Right renal pelvis (tissue), 4 donors: ENCODE measurements at places on chromosomes 1 and 21. TPM values are rescaled to one million over a fixed set of nuclear protein-coding genes. Genes with fewer than 3 reads are reported as not detected.

CAPZA1 gene
- 136 TPM for polyA plus RNA-seq

SPATA45 gene
- 0.53 TPM for polyA plus RNA-seq

KCNA3 gene
- polyA plus RNA-seq, result not detected

TEKT2 gene
- 10.5 TPM for polyA plus RNA-seq

GNG12 gene
- polyA plus RNA-seq, result 130 TPM

C1orf116 gene
- polyA plus RNA-seq, result 26.7 TPM

PEAR1 gene
- polyA plus RNA-seq, result 22.6 TPM

RIPK4 gene
- polyA plus RNA-seq, result 18.3 TPM

DNAI4 gene
- 12.7 TPM for polyA plus RNA-seq

PGLYRP4 gene
- polyA plus RNA-seq, result not detected

CNKSR1 gene
- 16.2 TPM for polyA plus RNA-seq

ASH1L gene
- polyA plus RNA-seq, result 40.8 TPM

ACTA1 gene
- 1.2 TPM for polyA plus RNA-seq

KRTCAP2 gene
- 177 TPM for polyA plus RNA-seq

DENND2C gene
- polyA plus RNA-seq, result 4.8 TPM

DNA sequence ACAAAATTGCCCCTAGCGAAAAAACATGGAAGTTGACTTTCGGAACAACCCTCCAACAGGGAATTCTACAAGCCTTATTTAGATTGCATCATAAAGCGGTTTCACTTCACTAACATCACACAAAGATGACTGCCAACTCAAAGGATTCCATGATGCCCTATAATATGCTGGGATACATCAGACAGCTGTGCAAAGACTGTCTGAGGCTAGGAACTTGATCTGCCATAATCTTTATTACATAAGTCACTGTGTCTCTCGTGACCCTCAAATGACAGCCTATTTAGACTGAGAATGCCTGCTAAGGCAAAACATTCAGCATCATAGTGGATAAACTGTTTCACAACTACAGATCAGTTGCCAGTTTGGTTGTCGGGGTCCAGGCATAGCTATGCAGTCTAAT lies 23.8 kb downstream of the FH start:
- no peak for DNase-seq

DNA sequence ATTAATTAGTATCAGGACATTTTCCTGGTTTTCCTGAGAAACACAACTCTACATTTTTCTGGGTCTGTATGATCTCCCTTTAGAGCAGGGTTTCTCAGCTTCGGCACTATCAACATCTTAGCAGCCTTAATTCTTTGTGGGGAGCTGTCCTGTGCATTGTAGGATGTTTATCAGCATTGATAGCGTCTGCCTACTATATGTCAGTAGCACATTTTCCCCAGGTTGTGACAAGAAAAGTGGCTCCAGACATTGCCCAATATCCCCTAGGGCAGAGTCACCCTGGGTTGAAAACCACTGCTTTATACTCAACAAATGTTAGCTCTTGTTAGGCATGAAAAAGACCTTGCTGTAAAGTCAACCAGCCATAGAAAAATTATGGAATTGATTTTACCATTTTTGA lies 195.1 kb upstream of the FMN2 start:
- no peak for DNase-seq

DNA sequence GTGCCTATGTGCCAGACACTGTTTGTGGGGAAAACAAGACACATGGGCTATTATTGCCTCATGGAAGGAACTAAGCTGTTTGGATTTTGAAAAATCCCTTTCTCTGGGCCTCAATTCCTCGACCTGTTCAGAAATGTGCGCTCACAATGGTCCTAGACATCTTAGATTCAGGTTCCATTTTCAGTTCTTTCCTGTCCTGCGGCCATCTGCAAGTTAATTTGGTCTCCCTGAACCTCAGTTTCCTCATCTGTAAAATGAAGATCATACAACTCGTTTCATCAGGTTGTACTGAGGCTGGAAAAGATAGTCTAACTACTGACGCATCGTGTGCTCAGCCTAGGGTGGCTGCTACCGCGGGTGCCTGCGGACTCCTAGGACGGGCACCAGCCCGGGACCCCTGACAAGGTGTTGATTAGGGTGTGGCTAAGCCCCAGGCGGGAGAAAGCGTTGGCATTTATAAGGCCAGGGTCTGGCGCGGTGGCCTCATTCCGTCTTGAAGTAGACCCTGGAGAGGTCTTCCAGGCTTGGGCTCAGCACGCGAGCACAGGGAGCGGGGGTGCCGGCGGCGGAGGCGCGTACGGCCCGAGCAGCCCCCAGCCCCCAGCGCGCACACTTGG lies 493 bp upstream of the ELOA start:
- DNase-seq, result no peak

GRCh38 chr1:236395230-236395946 lies 1.3 kb downstream of the EDARADD start:
- DNase-seq, result peak; percentile 39

DNA sequence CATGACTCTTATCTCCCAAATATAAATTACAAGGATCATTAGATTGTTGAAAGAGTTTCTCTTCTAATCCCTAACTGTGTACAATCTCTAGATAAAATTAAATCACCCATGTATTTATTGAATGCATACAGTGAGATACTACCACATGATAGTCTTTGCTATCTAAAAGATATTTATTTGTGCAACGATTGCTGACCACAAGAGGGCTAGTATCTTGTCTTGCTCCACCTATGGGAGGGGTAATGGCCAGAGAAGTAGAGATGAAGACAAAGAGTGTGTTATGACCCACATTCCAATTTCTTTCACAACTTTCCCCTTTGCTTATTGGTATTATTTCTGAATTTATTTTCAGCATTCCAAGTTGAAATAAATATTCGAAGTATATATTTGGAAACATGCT lies 13.7 kb downstream of the PYHIN1 start:
- DNase-seq, result no peak

DNA sequence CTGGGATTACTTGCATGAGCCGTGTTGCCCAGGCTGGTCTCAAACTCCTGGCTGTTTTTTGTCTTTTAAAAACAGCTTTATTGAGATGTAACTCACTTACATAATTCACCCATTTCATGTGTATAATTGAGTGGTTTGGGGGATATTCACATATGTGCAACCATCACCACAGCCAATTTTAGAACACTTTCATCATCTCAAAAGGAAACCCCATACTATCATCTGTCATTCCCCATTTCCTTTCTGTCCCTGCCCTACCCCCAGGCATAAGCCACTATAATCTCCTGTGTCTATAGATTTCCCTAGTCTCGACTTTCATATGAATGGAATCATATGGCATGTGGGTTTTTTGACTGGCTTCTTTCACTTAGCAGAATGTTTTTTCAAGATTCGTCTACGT lies 43.3 kb downstream of the GPR137B start:
- DNase-seq, result no peak

DNA sequence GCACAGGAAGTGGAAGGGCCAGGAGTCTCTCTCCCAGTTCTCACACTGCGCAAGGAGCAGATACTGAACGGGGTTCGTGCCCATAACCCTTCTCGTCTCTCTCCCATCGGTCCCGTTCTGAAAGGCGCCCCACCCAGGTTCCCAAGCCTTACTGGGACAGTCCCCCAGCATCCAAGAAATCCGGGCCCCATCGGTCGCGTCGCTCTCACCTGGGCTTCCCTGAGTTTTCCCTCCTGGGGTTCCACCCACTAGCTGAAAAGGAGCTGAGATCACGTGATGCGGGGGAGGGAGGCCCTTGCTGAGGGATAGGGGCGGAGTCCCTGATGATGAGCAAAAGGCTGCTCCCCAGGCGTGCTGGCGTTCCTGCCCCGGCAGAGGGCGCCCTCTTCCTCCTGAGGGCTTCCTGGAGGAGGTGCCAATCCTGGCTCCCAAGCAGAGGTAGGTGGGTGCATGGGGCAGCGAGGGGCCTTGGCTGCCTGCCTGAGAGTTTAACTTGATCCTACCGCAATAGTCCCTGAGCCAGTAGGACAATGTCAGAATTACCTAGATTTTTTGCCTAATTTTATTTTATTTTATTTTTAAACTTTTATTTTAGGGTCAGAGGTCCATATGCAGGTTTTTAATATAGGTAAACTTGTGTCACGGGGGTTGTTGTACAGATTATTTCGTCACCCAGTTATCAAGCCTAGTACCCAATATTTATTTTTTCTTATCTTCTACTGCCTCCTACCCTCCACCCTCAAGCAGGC lies at the start of gene SPOCD1:
TSS of gene SPOCD1 (minus strand) at position 271 of the 749 bp plus-strand sequence. CDS start 689 bp downstream, outside the sequence.
- DNase-seq, result peak; percentile 18

GRCh38 chr21:26565111-26565510 lies 8.0 kb downstream of the CYYR1 start:
- DNase-seq, result no peak

DNA sequence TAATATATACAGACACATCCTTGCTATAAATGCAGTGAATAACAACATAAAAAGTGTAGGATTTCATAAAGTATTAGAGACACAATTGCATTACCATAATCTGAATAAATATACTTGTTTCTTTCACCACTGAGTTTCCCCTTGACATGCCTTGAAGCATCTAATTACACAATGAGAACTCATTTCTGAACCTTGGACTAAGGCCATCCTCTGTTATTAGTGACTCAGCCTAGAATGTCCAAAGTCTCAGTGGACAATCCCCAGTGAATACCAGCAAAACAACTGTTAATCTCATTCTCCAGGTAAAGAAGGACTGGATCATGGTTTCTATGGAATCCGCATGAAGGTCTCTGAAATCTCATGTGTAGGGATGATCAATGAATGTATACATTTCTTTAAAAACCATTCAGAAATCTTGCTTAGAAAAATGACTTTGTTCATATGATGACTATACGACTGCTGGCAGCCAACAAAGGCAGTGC lies at the start of gene OR2L5:
TSS of gene OR2L5 (plus strand) at position 432 of the 482 bp plus-strand sequence. CDS start 8,288 bp downstream, outside the sequence.
- DNase-seq, result no peak

GRCh38 chr1:220759147-220759546 lies 11.0 kb downstream of the MTARC2 start:
- no peak for DNase-seq

GRCh38 chr1:28127617-28128257 lies 39.3 kb upstream of the EYA3 start:
- DNase-seq, result no peak

GRCh38 chr1:194795917-194796593 lies 1609.6 kb upstream of the B3GALT2 start:
- DNase-seq, result no peak

- DNase-seq, result no peak
These were observed 348.8 kb downstream of the RYR2 start for GRCh38 chr1:237390823-237391222.

DNA sequence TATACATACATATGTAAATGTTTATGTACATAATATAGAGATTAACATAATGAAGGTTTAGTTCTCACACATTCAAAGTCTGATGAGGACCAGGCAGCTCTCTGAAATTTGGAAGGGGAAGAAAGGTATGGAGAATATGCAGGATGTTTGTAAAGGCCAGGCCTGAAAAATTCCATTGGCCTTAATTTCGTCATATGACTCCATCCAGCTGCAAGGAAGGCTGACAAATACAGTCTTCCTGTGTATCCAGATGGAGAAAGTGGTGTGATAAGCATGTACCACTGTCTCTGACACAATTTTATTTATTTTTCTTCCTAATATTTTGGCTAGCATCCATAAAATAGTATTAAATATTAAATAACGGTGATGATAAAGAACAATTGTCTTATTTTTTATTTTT lies 6.3 kb upstream of the SGIP1 start:
- no peak for DNase-seq

- no peak for DNase-seq
These were observed 24.2 kb upstream of the CD34 start for GRCh38 chr1:207935166-207935583.

DNA sequence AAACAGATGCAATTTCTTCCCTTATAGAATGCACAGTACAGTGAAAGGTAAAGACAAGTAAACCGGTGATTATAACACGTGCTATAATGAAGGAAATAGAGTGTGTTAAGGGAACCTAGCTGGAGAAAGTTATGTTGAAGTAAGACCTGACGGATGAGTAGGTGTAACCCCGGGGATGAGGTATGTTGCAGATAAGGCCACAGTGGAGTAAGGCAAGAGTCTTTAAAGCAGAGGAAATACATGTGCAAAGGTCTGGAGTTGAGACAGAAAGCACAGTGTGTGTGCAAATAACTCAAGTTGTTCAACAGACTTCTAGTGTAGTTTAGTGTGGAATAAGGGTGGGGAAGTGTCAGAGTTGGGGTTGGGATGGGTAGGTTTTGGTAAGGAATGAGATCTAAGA lies 2.9 kb downstream of the DBT start:
- DNase-seq, result no peak

DNA sequence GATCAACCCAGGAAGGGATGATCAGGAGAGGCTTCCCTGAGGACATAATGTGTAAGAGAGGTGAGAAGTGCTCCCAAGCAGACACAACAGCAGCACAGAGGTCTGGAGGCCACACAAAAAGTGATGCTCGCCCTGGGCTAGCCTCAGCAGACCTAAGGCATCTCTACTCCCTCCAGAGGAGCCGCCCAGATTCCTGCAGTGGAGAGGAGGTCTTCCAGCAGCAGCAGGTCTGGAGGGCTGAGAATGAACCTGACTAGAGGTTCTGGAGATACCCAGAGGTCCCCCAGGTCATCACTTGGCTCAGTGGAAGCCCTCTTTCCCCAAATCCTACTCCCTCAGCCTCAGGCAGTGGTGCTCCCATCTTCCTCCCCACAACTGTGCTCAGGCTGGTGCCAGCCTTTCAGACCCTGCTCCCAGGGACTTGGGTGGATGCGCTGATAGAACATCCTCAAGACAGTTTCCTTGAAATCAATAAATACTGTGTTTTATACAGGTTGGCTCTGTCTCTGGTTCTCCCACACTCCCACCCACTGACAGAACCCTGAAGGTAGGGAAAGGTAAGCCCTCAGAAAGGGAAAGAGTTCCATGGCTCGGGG lies 5.0 kb downstream of the GJB3 start:
- no peak for DNase-seq

DNA sequence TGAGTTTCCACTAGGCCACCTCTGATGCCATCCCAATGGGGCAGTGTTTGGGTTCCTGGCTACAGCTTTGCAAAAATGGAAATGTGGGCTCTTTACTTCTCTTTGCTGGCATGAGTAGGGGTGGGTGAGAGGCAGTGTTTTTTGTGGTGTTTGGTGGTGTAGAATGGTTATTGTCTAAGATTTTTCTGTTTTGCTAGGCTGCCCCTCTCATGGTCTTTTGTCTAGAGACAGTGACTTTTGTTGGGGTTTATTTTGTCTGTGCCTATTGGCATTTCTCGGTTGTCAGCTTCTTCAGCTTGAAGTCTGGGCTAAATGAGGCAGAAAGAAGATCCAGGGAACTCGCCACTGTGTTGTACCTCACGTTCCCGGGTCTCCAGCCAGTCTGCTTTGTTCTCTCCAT lies 112.1 kb downstream of the CENPF start:
- no peak for DNase-seq

- DNase-seq, result peak; percentile 73
These were observed 407 bp downstream of the CAMSAP2 start for GRCh38 chr1:200738949-200739651.

GRCh38 chr1:31583995-31584868 lies 7.9 kb downstream of the TINAGL1 start:
- DNase-seq, result no peak
